ENCODE measurements at places on chromosomes 5 and 9. TPM values are rescaled to one million over a fixed set of nuclear protein-coding genes. Genes with fewer than 3 reads are reported as not detected.

LURAP1L gene
- 2.1 TPM for total RNA-seq

EDIL3 gene
- total RNA-seq: 3.2 TPM

- no peak for DNase-seq
Measured at GRCh38 chr9:136960212-136960937, 8.3 kb downstream of the LCN12 start.

DNA sequence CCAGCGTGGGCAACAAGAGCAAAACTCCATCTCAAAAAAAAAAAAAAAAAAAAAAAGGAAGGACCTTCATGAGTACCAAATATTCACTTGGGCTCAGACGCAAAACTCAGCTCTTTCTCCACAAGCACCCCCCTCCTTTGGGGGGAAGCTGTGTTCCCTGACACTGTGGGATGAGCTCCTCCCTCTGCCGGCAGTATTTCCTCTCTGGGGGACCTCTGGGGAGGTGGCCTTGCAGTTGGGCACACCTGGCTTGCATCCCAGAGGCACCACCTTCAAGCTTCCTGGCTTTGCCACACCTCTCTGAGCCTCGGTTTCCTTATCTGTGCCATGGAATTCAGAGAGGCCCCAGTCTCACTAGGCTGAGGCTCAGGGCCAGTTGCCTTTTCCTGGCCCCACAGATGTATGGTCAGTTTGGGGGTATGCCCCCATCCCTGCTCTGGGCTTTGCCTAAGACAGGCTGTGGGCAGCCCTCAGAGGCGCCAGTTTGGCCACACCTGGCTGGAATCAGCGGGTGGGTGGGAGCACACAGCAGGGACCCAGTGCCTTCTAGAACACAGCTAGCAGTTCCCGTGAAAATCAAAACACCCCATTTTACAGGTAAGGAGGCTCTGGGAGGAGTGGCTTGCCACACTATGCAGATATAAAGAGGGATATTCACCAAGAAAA lies 157.5 kb upstream of the IER5L start:
- DNase-seq: peak; percentile 71

All from right cardiac atrium (tissue), 5 donors.